Pulmonary artery endothelial cell (primary cell): ENCODE measurements at places on chromosomes 1 and 21.
A peak's percentile ranks its signal among the peaks of the same experiment; 100 is the strongest.

GRCh38 chr1:151854658-151855057, 1.1 kb upstream of the THEM5 start:
- DNase-seq: no peak

- no peak for DNase-seq
Observed at GRCh38 chr1:203090421-203091198, 4.8 kb upstream of the MYOG start.

DNA sequence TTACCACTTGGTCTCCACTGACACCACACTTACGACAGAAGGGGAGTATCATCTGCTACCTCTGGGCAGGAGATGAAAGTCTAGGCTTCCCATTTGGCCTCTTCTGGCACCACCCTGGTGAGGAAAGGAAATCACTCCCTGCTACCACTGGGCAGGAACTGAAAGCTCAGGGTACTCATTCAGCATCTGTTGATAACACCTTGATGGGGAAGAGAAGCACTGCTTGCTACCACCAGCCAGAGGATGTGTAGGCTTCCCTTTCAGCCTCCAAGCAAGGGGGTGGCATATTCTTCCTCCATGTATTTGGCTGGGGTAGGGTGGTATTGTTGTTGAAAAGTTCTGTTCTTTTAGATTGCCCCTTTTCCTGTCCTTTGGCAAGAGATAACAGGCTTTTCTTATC, 115.0 kb downstream of the ACBD6 start:
- no peak for DNase-seq

DNA sequence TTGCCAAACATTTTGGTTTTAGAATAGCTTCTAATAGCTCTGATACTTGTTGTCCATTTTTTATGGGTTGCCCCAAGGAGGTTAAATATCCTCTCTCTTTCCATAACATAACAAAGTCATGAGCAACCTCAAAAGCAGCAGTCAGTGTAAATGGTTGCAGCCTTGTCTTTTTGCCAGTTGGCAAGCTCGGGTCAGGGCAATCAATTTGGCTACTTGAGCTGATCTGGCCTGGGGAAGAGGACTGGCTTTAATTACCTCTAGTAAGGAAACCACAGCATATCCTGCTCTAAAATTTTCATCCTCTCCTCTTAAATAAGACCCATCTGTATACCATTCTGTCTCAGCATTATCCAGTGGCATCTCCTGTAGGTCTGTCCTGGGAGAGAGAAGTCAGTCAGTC, 21.2 kb upstream of the FMO4 start:
- no peak for DNase-seq

DNA sequence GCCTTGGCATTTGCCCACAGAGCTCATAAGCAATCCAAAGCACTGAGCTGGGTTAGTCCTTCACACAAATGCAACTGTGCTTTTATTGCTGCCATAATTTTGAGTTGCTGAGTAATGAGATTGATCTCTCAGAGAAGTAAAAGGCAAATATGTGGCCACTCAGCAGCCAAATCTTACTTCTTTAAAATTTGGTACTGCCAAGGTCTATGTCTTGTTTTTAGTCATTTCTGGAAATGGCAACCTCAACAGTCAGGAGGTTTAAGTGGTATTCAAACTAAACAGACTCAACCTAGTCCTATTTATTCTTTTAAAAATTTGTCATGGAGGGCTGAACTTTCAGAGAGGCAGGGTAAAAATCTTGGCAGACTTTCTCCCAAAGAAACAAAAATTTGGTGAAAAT, 216.4 kb upstream of the GJB5 start:
- no peak for DNase-seq

GRCh38 chr1:64936956-64937355, 29.4 kb downstream of the JAK1 start:
- DNase-seq: no peak

DNA sequence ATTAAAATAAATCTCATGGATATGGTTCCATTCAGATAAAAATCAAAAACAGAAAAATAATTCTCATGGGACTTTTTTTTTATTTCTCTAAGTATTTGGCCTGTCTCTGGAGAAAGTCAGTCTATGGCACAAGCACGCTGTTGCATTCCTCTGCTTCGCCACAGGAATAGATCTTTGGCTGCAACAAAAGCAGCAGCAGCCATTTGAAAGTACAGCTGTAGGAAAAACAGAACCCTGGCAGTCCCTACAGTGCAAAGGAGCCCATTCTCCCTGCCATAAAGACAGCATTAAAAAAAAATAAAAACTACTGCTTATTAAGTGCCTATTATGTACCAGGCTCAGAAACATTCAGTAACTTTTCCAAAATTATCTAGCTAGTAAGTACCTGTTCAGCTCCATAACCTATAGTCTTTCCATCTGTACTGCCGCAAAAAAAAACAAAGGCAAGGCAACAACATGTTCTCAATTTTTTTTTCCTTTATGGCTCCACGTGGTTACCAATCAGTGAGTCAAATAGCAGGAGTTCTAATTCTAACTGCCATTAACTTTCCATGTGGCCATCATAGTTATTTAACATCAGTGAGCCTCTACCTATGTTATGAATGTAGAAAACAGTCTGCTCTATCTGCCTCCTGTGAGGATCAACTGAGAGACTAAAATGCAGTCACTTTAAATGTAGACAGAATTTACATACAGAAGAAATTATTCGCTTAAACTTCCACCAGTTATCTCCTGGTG, 22.7 kb downstream of the SLC35D1 start:
- no peak for DNase-seq

DNA sequence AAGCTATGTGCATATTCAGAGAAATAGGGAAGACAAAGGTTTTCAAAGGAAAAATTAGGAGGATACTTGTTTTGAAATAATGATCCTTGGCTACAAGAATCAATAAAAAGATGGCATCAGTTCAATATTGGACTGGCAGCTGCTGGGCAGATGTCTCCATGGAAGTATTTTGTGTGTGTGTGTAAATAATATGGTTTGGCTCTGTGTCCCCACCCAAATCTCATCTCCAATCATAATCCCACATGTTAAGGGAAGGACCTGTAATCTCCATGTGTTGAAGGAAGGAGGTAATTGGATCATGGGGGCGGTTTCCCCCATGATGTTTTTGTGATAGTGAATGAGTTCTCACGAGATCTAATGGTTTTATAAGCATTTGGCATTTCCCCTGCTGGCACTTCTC, 40.4 kb upstream of the LRRC7 start:
- no peak for DNase-seq

DNA sequence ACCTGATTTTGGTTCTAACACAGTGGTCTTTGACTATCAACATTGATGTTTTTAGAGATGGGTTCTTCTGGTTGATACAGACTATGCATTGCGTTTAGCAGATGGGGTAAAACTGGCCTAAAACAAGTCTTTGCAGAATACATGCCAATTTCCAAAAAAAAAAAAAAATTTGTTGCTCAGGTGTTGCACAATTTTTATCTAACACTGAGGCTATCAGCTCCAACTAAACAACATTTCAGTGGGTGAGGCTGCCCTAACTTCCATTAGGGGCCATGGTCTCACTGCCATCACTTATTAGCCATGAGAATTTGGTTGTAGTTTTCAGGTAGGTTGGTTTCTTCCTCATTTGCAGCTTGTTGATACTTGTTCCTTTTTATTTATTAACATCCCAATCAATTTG, 14.0 kb downstream of the AGMAT start:
- no peak for DNase-seq

GRCh38 chr21:14987370-14988170, 77.2 kb downstream of the NRIP1 start:
- no peak for DNase-seq

DNA sequence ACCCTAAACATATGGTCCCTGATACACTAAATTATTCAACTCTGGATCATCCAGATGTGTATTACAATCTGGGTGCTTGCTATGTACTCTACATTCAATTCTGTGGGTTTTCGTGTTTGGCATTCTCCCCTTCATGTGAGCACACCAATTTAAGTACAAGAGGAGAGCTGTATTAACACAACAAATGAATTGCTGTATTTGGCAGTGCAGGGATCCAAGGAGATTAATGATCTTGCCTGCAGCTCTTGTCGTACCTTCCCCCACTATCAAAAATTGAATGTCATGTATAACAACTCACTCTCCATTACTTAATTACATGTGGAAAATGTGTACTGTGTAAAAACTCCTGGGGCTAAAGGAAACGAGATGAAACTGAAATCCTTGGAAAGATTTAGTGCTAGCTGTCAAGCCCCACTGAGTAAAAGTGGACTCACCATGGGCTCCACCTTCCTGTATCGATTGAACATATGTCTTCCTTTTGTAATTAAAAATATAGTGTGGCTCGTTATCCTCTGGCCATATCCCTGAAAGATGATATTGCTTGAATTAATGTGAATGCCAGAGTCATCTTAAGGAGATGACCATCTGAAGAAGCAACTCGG, 172.2 kb upstream of the L1TD1 start:
- no peak for DNase-seq

GRCh38 chr1:29279406-29279805, 43.1 kb downstream of the PTPRU start:
- DNase-seq: no peak

GRCh38 chr21:28454564-28455252, 538.0 kb downstream of the LTN1 start:
- no peak for DNase-seq

DNA sequence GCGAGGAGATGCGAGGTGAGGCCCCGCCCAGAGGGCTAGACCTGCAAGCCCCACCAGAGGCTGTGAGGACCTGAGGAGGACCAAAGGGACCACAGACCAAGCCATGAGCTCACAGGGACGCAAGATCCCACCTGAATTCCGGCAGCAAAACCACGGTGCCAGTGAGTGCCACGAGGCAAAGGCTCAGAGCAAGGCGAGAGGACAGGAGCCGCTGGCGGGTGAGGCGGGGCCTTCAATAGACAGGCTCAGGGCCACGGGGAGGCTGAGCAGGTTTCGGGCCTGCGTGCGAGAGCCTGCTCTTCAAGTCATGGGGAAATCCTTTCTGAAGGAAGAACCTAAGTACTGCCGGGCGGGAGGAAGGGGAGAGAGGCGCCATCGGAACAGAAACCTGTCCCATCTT, 7.1 kb upstream of the TMEM240 start:
- no peak for DNase-seq

- DNase-seq: no peak
Observed at GRCh38 chr1:225424562-225425200, 3.2 kb downstream of the LBR start.

DNA sequence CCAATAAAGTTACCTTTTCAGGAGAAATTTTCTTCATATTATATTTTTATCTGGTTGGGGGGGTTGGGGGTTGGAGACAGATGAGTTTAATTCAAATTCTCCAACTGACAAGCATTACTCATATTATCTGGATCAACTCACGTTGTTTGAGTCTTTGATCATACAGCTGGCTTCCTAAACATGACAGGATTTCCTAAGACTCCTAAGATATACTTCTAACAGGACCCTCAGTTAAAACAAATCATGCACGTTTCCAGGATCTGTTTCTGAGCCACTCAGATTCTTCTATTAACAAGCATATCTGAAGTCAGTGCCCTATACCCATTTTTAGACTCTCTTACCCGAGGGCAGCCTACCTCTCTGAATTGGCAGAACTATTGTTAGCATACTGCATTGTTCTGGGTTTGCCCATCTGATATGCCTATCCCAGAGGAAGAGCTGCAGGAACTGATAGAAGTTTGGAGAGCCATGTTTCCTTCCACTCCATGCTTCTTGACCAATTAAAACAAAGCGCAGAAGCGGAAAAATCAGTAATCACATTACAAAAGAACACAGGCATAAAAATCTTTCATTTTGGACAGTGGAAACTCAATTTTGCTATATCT, 653.9 kb downstream of the LTN1 start:
- peak; percentile 79 for DNase-seq

DNA sequence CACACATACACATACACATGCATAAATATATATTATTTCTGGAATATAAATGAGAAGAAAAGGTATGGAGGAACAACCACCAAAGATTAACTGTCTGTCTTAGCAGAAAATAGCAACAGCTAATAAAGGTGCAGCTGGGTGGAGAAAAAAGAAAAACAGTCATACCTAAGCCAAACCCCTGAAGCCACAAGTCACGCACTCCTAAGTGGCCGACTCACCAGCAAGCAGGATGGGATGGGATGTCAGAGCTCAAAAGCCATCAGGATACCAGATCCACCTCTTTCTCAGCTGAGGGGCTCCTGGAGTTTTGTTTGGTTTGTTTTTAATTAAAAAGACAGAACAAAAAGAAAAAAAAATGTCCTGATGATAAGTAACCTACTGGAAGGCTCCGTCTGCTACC, 64.7 kb upstream of the HIVEP3 start:
- DNase-seq: no peak

GRCh38 chr21:35266546-35266945, 217.4 kb upstream of the RUNX1 start:
- DNase-seq: no peak

GRCh38 chr1:167065471-167065870, 24.7 kb downstream of the GPA33 start:
- no peak for DNase-seq
